ENCODE measurements at places on chromosomes 2 and 18.

DNA sequence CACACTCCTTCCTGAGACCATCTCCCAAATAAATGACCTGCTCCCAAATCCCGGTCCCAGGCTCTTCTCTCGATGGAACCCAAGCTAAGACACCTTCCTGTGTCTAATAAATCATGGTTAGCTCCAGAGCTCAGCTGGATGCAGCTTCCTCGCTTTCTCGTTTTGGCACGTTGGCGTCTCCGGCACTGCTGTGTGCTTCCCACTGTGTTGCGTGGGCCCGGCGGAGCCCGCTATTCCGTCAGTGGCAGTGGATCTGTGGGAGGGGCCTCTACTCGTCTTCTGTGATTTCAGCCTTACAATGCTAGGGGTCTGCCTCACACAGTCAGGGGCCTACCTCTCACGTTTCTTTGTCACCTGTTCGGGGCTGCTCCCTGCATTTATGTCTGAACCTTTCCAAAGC is 29.4 kb upstream of the YWHAQ start:
- no peak for DNase-seq

GRCh38 chr2:157150747-157151146 is 106.8 kb upstream of the GALNT5 start:
- no peak for DNase-seq

GRCh38 chr2:230715201-230715600 is 2.6 kb downstream of the CAB39 start:
- DNase-seq: no peak

DNA sequence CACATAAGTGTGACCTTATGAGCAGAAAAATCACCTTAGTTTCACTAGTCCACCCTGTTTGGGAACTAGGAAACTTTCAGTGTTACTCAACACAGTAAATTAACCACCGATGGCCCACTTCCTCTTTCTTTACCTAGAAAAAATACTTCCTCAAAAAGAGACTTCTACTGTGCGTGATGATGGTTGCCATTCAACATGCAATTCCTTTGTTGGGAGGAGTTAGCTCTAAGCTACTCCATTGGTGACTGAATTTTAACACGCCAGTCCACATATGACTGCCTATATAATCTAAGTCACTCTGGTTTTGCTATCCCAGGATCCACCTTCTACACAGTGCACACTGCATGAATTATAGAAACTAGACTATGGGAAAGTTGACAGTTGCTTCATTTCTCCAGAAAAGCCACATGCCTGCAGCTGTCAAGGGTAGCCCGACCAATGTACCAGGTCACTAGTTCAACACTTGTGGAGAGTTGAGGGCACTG is 47.8 kb upstream of the REG3G start:
- no peak for DNase-seq

DNA sequence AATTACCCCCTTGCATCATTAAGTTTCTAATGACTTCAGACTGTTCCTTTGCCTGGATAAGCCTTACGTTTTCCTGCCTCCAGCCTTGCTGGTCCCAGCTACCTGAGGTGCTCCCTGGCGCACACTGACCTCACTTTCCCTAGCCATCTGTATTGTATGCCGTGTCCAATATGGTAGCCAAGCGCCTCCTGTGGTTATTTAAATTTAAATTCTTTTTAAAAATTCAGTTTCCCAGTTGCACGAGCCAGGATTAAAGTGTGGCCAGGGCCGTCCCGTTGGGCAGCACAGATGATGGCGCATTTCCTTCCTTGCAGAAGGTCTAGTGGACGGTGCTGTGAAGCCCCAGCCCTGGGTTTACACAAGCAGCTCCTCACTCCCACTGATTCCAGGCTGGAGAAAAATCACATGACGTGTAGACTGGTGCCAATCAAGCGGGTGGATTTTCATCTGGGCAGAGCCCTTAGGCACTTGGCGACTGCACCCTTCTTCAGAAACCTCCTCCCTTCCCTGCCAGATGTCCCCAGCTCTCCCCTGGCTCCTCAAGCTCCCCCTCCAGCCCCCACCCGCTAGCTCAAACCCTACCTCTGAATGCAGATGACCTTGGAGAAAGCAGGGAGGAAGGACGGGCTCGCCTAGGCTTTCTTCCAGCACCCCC is 33.9 kb downstream of the ACKR3 start:
- DNase-seq: no peak

GRCh38 chr2:207474863-207475485 is 54.8 kb upstream of the CREB1 start:
- peak; percentile 52 for DNase-seq

DNA sequence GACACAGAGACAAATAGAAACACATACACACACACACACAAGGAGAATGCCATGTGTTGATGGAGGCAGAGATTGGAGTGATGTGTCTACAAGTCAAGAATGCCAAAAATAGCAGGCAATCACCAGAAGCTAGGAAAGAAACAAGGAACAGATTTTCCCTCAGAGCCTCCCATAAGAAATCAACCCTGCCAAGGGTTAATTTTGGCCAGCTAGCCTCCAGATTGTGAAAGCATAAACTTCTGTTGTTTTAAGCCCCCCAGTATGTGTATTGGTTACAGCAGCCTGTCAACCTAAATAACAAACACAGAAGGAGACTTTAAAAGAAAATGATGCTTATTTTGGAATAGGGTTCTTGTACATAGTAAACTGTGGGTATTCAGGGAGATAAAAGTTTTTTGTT is 5.6 kb upstream of the STK39 start:
- no peak for DNase-seq

DNA sequence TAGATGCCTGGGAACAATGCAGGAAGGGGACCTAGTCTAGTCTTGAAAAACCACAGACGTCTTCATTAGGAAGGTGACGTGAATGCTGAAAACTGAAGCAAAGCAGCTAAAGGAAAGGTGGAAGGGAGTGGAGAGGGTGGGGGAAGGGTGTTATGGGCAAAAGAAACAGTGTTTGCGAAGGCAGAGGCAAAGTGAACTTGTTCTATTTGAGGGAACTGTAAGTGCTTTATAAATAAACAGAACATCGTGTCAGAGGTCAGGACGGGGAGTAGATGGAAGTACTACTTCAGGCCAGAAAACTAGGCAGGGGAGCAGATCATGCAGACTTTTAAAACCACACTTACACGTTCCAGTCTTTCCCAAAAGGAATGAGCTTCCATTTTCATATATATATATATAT is 57.8 kb downstream of the FASTKD2 start:
- DNase-seq: no peak

DNA sequence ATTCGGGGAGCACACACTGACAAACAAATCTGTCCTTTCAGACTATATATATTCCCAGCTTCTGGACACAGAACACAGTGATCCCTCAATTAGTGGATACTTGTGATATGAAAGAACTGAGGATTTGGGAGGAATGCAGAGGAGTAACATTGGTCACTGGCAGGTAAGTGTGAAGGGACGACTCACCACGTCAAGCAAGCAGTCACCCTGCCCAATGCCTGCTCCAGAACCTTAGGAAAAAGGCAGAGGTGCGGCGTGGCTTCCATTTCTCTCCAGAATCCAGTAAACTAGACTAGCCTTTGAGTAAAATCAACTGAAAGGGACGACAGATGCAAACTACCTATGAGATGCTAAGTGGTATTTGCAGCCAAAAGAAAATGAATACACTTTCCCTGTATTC is 1.1 kb downstream of the CCDC93 start:
- no peak for DNase-seq

DNA sequence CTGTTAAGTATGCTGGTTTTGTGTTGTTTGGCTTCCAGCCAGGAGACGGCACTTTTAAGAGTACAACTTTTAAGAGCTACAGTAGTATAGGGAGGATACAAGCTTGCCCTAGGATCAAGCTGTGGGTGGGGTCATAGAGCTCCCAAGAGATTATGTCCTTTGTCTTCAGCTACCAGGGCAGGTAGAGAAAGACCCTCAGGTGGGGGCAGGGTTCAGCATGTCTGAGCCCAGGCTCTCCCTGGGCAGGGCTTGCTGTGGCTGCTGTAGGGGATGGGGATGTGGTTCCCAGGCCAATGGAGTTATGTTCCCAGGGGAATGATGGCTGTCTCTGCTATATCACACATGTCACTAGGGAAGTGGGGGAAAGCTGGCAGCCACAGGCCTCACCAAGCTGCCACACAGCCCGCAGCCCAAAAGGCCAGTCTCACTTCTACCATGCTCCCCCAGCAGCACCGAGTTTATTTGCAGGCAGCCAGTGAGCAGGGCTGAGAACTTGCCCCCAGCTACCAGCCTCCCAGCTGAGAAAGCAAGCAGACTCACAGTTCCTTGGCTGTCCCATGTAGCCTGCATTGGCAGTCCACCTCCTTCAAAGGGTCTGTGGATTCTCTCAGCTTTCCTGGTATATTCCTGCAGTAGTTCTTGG is 105.7 kb upstream of the ERBB4 start:
- no peak for DNase-seq

DNA sequence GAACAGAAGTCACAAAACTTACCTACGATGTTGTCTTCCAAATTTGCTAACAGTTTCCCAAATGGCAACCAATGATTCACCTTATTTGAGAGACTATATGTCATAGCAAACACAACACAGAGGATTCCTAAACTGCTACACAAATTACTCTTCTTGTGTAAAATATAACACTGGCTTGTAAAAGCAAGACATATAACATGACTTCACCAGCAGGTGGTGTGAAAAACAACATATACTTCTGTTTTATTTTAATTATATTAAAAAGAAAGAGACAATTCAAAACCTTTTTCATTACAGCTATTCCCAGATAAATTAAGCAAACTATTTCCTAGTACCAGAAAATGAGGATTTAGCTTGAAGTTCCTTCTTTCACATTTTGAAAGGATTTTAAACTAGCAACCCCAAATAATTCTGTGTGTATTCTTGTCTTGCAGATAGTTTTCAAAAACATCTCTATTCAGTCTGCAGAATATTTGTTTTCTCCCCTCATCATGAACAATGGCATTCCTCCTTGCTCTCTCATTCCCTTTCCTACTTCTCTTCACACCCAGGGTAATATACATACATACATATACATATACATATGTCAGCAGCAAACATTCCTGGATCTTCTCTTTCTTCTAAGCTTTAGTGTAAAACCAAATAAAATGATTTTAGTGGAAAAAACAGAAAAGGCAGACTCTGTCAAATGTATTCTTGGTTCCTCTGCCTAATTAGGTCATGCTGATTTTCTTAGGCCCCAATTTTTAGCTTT is 62.1 kb downstream of the SCN3A start:
- no peak for DNase-seq

- DNase-seq: no peak
Measured at GRCh38 chr2:188668017-188668680, 306.0 kb upstream of the COL3A1 start.

- no peak for DNase-seq
Measured at GRCh38 chr2:100880730-100881129, 60.8 kb downstream of the NPAS2 start.

DNA sequence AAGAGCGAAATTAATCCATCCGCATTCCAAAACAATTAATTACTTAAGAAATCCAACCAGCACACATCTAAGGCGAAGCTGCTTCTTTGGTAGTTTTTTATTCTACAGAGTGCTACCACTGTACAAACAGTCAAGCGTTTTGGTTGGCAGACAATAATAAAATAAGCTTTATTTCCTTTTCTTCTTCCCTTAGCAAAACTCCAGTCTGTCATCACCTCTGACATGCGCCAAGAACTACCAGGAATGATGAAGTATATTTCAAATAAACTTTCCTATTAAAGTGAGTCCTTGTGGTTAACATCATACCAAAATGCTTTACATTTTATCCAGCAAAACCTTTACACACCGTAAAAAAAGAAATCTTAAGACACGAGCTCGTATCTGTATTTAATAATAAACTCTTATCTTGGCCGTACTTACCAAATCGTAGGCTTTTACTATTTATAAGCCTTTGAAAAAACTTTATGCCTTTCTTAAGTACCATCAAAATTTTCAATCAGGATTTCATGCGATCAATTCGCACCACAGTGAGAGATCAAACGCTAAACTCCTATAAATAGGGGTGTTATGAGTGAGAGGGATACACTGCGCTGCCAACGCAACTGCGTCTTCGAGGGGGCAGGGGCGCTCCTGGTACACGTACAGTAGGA is 1.3 kb downstream of the ATL2 start:
- no peak for DNase-seq

DNA sequence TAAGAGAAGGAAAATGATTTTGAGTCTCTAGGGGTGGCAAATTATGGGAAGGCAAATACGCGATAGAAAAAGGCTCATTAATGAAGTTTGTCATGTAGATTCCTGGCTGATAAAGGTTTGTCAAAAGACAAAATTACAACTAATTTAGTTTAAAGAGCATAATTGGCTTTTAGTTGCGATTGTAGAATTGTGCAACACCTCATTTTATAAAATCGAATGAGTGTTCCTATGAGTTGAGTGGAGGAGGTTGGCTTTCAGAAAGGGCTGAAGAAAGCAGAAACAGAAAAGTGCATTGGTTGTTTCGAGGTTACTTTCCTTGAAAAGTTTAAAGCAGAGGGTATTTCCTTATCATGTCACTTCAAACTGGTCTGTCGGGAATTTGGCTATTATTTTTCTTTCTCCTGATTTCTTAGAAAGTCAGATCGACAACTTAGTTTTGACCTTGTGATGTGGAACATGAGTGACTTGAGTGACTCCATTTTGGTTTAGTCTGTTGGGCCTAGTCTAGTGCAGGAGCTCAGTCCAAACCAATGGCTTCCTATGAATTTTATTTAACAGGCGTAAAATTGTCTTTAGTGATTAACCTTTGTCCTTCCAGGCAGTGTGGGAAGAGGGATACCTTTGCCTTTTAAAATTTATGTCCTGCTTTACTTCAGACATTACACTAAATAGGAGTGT is 2.2 kb upstream of the PCYOX1 start:
- no peak for DNase-seq

DNA sequence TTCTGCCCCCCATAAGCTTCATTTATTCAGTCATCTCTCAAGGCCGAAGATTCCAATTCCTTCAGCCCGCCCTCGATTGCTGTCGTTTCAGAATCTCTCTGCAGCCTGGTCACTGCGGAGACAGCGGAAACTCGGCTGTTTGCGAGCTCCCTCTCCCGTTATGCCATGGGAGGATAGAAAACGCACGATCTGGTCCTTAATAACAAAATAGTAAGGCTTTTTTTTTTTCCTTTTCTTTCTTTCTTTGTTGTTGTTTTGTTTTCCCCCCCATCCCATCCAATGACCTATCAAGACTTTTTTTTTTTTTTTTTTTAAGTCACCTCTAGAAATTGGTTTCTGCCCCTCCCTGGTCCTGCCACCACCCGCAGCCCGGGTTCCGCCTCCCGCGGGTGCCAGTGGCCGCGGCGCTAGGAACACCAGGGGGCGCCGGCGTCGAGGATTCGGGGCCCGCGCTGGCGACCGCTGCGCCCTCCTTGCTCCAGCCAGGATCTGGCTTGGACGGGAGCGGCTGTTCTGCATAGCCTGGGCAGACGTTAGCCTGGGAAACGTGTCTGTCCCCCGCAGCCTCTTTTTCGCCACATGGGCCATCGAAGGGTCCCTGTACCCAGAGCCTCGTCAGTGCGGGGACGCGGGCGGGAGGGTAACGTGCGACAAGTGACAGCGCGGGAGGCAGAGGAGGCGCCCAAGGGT is 10.1 kb downstream of the CPLX4 start:
- DNase-seq: peak; percentile 88

DNA sequence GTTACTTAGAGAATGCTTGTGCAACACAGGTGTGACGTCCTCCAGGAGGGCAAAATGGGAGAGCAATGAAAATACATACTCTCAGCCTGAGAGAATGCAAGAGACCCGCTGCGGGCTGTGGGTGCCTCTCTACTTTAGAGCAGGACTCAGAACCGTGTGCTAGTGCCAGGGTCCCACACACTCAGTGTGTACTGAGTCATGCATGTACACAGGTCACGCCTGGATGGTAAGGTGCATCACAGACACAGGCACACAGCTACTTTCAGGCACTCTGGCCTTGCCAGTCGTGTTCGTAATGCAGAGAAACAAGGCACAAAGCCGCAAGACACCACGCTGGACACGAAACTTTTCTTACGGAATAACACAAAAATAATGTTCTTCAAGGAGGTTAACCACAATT is 125.3 kb downstream of the ZNF516 start:
- DNase-seq: no peak
